DMS 273 treated with DMSO at 0.1 percent for 48 hours (cell line): ENCODE measurements at places on chromosomes 3 and 15.

- DNase-seq, result no peak
Measured at GRCh38 chr3:21894459-21895340, 143.7 kb upstream of the ZNF385D start.

DNA sequence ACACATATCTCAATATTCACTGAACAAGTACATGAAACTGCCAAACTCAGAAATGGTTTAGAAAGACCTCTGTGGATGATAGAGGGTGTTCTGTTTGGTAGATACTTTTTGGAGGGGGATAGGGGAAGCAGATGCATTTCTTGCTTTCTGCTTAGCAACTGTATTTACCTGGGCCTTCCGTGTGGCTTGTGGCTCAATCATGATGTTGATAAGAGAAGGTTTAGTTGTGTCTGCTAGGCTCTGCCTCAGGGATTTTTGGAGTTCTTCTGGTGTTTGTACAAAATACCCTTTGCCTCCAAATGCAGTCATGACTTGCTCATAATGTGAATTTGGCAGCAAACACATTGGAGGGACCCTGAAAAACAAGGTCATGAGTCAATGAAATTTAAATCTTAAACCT lies 38.2 kb downstream of the HACL1 start:
- no peak for DNase-seq

DNA sequence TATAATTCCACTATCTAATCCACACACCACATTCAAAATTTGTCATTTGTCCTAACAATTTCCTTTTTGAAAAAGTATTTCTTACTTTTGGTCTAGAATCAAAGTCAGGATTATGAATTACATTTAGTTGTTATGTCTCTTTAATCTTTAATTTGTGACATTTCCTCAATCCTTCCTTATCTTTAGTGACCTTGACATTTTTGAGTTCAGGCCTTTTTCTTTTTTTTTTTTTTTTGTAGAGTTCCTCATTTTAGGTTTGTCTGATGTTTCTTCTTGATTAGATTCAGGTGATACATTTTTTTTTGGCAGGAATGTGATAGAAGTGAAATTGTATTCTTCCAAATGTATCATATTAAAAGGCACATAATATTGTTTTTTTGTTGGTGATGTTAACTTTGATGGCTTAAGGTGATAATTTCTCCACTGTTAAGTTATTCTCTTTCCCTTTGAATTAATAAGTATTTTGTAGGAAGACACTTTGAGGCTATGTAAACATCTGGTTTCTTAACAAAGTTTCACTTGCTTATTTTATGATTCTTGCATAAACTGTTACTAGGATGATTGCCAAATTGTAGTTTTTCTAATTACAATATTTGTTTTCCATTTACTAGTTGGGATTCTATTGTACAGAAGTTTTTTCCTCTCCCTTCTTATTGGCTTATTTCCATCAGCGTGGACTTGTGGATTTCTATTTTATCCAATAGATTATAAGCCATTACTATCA lies 16.3 kb downstream of the SLC35G2 start:
- DNase-seq, result no peak

- DNase-seq, result no peak
Measured at GRCh38 chr15:60128000-60128376, 123.9 kb downstream of the FOXB1 start.

DNA sequence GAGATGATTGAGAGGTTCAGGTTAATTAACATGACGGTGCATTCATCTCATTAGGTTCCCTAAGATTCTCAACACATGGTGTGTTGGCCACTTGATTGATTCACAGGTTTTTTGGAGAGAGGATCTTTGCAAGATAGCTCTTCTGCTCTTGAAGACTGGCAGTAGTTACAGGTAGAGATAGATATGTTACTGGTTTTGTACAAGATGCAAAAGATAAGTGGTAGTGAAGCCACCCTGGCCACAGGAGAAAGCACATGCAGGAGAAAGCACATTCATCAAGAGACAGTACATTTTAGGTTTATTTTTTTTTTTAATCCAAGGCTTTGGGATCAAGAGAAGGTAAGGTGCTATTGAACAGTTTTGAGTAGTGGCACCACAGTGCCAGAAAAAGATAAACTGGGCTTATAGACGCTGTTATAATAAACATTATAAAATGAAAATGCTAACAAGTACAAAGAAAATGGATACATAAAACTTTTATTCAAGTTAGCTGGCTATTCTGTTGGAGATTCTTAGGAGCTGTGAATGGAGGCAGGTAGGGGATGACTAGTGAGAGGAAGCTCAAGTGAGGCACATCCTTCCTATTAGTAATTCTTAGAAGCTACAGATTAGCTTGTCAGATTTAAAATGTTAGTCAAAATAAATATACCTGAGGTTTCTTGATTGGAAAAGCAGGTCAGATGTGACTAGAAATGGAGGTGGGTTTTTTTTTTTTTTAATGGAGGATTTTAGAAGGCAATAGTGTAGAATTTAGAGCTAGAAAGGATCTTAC lies 10.8 kb downstream of the SELENOT start:
- DNase-seq, result no peak

DNA sequence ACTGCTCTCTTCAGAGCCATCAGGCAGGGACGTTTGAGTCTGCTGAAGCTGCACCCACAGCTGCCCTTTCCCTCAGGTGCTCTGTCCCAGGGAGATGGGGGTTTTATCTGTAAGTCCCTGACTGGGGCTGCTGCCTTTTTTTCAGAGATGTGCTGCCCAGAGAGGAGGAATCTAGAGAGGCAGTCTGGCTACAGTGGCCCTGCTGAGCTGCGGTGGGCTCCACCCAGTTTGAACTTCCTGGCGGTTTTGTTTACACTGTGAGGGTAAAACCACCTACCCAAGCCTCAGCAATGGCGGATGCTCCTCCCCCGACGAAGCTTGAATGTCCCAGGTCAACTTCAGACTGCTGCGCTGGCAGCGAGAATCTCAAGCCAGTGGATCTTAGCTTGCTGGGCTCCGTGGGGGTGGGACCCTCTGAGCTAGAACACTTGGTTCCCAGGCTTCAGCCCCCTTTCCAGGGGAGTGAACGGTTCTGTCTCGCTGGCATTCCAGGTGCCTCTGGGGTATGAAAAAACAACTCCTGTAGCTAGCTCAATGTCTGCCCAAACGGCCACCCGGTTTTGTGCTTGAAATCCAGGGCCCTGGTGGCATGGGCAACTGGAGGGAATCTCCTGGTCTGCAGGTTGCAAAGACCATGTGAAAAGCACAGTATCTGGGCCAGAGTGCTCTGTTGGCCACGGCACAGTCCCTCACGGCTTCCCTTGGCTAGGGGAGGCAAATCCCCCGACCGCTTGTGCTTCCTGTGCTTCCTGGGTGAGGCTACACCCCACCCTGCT lies 21.1 kb upstream of the ST6GAL1 start:
- DNase-seq, result no peak

DNA sequence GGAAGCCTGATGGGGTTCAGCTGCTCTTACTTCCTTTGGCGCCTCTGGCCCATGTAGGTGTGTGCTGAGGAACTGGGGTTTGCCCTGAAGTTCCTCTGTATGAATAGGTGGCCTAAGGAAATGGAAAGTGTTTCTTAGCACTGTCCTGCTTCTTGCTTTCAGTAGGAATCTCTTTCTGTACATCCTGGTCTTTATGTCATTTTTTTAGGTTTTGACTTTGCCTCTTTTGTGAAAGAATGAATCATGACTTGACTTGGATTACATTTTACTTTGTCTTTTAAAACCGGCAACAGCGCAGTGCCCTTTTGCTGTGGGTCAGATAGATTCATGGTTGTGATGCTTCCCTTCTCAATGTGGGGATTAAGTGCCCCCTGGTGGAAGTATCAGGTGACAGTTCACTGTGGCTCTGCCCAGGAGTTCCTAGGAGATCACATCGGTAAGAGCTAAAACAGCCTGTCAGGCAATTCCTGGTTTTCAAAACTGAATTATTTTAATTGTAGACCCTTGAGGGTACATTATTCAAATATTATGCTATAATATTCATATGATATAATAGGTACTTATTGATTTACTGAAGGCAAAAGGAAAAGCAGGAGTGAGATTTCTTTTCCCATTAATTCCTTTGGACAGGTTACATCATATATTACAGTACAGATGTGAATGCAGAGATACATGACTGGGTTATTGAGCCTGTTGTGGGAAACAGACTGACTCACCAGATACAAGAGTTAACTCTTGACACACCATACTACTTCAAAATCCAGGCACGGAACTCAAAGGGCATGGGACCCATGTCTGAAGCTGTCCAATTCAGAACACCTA lies 95.4 kb downstream of the HCN4 start:
- DNase-seq, result no peak

- no peak for DNase-seq
Measured at GRCh38 chr3:133453383-133453782, 53.5 kb downstream of the BFSP2 start.

DNA sequence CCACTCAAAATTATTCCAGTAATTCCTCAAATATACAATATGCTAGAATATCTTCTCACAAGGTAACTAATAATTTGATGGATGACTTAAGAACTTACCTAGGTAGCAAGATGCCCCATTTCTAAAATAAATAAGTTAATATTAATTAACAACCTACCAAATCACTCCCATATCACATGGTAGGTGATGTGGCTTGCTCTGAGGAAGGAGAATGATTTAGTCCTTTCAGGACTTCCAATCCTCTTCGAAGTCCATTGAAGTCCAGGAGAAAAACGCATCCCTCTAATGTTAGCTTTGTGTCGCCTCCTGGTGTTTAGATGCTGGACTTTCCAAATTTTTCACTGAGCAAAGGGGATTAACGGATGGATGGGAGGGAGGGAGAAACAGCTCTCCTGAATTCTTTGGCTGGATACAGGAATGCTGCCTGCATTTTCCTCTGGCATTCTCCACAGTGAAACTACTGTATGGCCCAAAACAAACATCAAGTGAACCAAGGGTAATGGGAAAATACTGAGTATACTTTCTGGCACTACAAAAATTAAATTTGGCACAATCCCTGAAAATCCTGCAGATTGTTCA lies 58.6 kb downstream of the PRICKLE2 start:
- DNase-seq, result no peak

DNA sequence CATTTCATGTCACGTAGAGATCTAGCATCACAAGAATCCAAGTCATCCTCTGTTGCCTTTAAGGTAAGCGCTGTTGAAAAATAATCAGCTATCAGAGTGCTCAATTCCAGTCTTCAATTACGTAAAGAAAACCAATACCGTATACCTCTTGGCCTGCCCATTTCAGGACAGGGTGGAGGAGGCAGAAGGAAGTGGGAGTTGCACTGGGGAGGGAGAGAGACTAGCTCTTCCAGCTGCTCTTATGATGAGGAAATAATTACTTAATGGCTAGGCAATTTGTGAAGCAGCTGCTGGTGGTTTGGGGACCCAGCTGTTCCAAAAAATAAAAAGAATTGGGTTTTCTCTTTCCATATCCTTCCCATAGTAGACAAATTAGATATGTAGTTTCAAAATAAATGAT lies 365.8 kb upstream of the MCTP2 start:
- DNase-seq, result peak; percentile 35

GRCh38 chr3:32467333-32468070 lies 35.1 kb downstream of the CMTM6 start:
- no peak for DNase-seq

DNA sequence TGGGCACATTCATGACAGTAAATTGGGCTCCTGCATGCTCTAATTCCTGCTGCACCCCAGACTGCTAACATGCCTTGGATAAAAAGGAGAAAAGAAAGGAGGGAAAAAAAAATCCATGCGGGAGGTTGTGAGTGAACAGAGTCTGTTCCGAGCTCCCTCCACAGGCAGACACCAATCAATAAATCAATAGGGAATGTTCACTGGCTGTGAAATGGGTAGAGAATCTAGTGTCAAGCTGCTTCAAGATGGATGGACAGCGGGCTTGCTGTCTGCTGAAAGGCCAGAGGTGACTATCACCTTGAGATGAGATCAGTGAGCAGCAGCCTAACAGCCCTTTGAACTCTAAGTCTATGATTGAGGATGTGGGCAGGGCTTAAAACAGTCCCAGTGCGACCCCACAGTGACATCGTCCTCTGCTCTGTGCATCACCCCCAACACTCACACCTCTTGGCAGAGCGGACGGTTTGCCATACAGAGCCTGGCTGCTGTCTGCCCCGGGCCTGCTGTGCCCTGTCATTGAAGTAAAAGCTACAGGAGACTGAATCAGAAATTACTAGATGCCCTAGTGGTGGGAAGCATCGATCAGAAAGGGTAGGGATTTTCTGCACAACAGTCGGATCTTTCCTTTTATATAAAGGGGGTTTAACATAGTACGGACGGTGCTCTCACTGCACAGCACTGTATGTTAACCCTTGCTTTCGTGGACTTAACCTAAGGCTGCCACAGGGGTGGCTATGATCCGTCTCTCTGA lies 247.9 kb upstream of the ONECUT1 start:
- no peak for DNase-seq

DNA sequence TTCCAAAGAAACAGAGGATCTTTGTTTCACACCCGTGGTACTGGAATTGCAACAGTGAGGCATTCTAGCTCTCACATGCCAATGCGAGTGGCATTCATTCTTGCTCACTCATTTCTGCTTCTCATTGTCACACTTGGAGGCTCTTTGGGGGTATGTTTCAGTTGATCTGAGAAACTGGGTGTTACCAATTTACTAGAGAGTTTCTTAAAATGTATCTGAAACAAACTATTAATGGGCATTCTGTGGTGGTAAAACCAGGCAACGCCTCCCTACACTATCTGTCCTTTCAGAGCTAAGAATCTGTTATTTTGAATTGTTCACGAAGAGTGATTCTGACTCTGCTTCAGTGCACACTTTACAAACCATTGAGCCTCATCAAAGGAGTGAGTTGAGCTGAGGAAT lies 140.6 kb upstream of the BHLHE40 start:
- no peak for DNase-seq

DNA sequence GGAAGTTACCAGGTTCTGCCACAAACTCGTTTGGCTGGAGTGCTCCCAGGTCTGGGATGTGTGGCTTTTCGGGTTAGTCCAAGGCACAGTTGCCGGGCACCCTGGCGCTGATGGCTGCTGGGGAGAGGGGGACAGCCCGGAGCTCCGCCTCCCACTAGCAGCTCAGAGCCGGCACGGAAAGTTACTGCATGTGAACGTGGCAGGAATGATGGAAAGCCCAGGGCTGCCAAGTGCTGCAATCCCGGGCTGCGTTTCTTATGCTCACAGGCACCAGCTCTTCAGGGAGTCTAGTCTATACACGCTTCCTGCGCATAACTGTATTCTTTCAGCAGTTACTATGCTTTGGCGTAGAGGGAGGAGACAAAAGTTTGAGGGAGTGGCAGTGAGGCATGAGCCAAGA lies 141.8 kb upstream of the ICE2 start:
- no peak for DNase-seq

DNA sequence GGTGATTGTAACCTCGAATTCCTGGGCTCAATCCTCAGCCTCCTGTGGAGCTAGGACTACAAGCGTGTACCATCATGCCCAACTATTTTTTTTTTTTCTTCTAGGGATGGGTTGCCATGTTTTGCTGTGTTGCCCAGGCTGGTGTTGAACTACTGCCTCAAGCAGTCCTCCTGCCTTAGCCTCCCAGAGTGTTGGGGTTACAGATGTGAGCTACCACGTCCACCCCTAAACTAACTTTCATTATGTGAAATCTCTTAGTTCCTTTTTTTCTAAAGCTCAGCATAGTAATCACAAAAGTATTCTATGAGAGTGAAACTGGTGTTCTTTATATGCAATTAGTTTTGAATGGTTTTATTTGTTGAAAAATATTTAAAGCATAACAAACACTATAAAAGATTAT lies 92.1 kb downstream of the XRN1 start:
- DNase-seq, result no peak

GRCh38 chr15:101528108-101528916 lies 38.8 kb upstream of the PCSK6 start:
- DNase-seq, result no peak

GRCh38 chr3:141302364-141303141 lies 65.8 kb upstream of the ZBTB38 start:
- DNase-seq, result no peak

- DNase-seq, result no peak
Measured at GRCh38 chr15:84879088-84879780, 5.2 kb upstream of the SLC28A1 start.
